ENCODE measurements at places on chromosomes 3 and 15.

DNA sequence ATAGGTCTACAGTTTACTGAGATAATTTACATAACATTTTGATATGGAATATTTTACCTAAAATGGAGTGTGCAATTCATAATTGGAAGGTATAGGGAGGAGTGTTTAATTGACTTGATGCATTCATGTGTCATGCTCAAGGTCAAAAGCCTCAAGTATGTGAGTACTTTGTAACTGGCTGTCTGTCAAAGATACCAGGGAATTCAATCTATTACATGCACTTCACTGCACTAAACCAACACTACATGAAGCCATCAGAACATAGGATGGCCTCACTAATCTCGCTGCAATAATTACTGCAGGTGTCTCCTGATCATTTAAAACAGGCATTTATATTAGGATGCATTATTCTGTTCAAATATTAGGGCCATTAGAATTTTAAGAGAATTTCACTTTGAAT is 367.2 kb downstream of the CNTN4 start:
- DNase-seq: no peak

GRCh38 chr3:45739991-45740390 is 50.8 kb downstream of the SACM1L start:
- no peak for DNase-seq

DNA sequence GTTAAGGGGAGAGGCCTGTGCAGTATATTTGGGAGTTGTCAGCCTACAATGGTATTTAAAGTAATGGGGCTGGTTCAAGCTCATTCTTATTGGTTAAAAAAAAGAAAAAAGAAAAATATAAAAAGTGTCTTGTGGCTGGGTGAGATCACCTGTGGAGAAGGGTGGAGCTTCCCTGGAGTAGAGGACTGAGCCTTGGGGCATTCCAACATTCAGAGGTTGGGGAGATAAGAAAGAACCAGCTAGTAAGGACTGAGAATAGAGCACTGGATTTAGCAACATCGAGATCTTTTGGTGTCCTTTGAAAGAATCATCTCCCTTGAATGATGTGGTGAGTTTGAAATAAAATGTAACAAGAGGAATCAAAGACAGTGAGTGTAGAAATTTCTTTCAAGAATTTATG is 5.2 kb downstream of the SLC49A4 start:
- DNase-seq: no peak

GRCh38 chr3:114411190-114411668 is 117.4 kb downstream of the TIGIT start:
- no peak for DNase-seq

DNA sequence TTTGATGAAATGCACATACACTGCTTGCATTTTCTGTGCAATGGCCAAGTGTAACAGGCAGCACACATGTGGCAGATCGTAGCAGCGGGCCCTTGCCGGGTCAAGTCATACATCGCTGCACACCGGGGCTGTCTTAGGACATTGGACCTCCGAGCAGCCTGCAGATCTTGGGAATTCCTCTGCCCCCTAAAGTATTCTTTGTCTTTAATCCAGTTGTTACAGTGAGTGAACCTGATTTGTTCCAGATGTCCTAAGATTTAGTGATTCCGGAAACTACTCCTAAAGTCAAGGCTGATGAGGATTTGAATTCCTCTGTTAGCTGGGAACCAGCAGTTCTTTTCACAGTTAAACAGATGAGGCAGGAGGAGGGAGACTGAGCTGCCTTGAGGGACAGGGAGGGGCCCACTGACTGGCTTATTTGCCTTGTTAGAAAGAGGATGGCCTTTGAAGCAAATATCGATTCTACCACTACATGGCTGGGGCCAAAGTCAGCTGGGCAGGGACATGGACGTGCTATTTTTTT is 190.7 kb upstream of the CTDSPL start:
- no peak for DNase-seq

GRCh38 chr15:37891766-37892368 is 42.6 kb upstream of the TMCO5A start:
- DNase-seq: no peak

All from chondrocyte (in vitro differentiated cells).